ENCODE measurements at places on chromosomes 2 and 18.

DNA sequence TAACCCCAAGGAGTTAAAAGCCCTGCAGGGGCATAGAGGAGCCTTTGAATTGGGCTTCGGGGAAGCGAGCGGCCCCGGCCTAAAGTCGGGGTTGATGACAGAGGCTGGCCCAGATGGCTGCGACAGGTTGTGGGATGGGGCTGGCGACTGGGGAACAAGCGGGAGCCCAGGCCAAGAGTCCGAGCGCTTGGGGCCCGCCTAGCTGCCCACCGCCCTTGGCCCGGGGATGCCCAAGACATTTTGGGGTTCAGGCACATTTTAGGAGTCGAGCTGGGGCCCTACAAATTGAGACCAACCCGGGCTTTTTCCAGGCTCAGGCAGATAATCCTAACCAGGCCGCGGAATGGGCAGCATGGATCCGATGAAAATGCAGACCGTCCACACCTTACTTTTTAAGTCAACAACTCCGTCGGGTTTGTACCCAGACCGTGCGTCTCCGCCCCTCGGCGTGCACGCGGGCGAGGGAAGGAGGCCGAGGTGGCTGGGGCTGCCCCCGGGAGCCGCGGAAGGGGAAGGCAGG lies 507 bp downstream of the RTKN start:
- DNase-seq, result peak; percentile 70

DNA sequence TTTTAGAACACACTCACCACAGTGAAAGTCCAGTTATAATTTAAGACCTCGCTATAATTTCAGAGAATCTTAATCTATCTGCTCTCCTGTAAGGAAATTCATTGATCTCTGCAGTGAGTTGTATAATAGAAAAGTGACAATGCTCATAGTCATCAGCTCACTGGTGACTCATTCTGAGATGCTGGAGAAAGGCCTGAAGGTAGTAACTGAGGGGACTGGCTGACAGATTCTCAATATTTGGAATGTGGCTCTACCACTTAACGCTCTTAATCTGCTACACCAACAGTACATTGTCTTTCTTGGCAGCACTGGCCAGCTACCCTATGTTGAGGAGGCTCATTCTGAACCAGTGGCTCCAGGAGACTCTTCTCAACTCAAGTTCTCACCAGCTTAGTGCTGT lies 246.1 kb downstream of the RPRM start:
- no peak for DNase-seq

DNA sequence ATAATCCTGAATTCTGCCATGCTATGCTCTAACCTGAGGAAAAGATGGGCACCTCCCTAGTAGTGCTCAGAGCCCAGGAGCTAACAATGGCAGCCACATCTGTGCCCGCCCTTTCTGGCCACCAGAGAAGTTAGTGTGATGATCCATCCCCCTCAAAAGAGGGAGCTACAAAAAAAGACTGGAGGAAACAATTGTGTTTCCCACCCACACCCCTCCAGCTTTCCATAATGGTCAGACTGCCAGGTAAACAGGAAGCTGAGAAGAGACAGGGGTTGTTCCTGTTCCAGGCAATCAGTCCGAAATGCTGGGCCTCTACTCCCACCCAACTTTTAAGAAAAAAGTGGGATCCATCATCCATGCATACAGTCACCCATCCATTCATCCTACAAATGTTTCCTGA lies 3.2 kb downstream of the TBC1D8 start:
- DNase-seq, result no peak

DNA sequence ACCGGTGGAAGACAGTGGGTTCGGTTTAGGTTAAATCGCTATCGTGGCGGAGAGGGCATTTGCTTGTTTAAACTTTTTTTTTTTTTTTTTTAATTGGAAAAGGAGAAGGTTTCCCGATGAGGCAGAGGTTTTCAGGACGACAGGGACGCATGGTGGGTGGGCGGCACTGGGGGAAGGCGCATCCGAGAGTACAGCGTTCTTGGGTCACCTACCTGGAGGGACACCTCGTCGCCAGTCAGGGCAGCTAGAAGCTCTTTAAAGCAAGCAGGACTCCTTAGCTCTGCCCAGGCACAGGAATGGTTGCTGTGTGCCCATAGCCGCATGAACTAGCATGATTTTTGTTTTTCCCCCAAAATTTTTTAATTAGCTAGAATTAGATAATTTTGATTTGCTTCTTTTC lies 437 bp downstream of the LDLRAD4 start:
- peak; percentile 29 for DNase-seq

GRCh38 chr2:162220368-162220767 lies 22.9 kb downstream of the FAP start:
- no peak for DNase-seq

GRCh38 chr18:50830544-50830943 lies 10.7 kb upstream of the MRO start:
- no peak for DNase-seq

All from neural progenitor cell (in vitro differentiated cells).